ENCODE measurements at places on chromosomes 16 and 17.

GRCh38 chr17:14061666-14062560 is 7.4 kb upstream of the COX10 start:
- no peak for DNase-seq

GRCh38 chr16:30060836-30061554 is 4.6 kb upstream of the ALDOA start:
- no peak for DNase-seq

DNA sequence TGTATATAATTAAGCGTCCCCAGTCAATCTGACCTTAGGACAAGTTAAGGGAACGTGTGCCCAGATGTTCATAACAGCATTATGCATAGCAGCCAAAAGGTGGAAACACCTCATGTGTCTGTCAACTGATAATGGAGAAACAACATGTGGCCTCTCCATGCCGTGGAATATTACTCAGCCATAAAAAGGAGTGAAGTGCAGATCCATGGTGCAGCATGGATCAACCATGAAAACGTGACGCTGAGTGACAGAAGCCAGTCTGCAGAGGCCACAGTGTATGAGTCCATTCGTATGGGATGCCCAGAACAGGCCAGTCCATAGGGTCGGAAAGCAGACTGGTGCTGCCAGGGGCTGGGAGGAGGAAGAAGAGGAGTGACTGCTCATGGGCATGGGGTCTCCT is 161.0 kb upstream of the CIBAR2 start:
- DNase-seq, result no peak

- no peak for DNase-seq
Observed at GRCh38 chr16:88753191-88753590, 31.8 kb downstream of the PIEZO1 start.

GRCh38 chr17:63405741-63406261 is 40.3 kb downstream of the CYB561 start:
- no peak for DNase-seq

- DNase-seq, result no peak
Observed at GRCh38 chr17:67129283-67129682, 84.9 kb downstream of the CACNG1 start.

- no peak for DNase-seq
Observed at GRCh38 chr16:87970186-87970585, 19.0 kb downstream of the BANP start.

DNA sequence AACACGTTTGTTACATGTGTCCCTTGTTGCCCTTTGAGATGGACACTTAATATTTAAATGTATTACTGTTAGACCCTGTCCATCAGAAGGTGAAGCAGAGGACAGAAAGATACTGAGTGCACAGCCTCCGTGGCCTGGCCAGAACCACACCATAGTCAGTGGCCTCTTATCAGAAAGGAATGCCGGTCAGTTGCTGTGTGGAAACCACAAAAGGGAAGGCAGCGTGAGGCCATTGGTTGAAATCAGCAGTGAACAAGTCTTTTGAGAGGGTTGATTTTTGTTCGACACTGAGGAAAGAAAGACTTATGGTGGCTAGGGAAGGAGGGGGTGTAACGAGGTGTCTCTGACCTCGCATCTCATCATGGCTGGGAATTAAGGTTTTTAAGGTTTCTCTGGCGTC is 85.4 kb upstream of the CLEC18A start:
- no peak for DNase-seq

DNA sequence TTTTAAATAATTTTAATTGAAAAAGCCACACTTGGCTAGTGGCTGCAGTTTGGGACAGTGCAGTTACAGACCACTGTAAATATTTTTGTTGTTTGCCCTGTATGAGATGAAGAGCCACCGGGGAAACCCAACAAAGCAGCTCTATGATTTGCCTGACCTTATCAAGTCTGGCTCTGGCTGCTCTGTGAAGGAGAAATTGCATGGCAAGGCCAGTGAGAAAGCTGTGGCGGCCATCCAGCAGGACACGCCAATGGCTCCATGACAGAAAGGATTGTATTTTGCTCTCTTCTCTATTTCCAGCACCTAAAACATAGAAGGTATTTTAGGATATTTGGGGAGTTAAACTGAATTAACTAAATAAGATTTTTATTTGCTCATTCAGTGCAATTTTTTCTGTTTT is 330.0 kb upstream of the DYNLRB2 start:
- no peak for DNase-seq

Measured in cerebellar nuclear complex (tissue), 1 donor.